ENCODE measurements at places on chromosomes 11 and 22. TPM values are rescaled to one million over a fixed set of nuclear protein-coding genes. Genes with fewer than 3 reads are reported as not detected.

PKP3 gene
- 170 TPM for total RNA-seq

MS4A15 gene
- not detected for total RNA-seq

A4GALT gene
- 11.7 TPM for total RNA-seq

RIBC2 gene
- 1.7 TPM for total RNA-seq

SLC17A6 gene
- total RNA-seq = not detected

FREY1 gene
- total RNA-seq = 0.14 TPM

OR2AG1 gene
- not detected for total RNA-seq

TRIM64C gene
- total RNA-seq = not detected

GRIA4 gene
- total RNA-seq = not detected

FAM227A gene
- total RNA-seq = 1.5 TPM

LYVE1 gene
- not detected for total RNA-seq

APLNR gene
- not detected for total RNA-seq

KCNK7 gene
- total RNA-seq = 0.27 TPM
